ENCODE measurements at places on chromosomes 13 and 19. TPM values are rescaled to one million over a fixed set of nuclear protein-coding genes. Genes with fewer than 3 reads are reported as not detected.
A peak's percentile ranks its signal among the peaks of the same experiment; 100 is the strongest.

The PRODH2 gene
- not detected for total RNA-seq

The CPT1C gene
- total RNA-seq: 0.80 TPM

DNA sequence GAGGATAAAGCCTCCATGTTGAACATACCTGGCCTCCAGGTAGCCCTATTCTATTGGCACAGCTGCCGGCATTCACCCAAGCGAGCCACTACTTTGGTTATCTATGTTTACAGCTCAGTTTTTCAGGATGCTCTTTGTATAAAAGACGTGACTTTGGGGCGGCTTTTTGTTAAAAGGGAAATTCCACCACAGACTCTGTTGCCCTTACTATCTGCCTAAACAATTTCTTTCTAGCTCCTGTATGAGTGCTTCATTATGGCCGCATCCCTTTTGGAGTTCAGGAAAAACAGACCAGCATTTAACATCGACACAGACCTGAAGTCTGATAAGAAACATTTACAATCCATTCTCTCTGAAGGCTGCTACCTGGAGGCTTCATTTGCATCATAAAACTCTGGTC, 9.1 kb upstream of the IGSF23 start:
- H3K36me3 ChIP-seq: no peaks in the 10 kb centered on the region
- H3K4me1 ChIP-seq: no peaks in the 10 kb centered on the region
- no peak overlapping the region for H3K4me3 ChIP-seq
- no peak for DNase-seq
- no peak overlapping the region for H3K27ac ChIP-seq

DNA sequence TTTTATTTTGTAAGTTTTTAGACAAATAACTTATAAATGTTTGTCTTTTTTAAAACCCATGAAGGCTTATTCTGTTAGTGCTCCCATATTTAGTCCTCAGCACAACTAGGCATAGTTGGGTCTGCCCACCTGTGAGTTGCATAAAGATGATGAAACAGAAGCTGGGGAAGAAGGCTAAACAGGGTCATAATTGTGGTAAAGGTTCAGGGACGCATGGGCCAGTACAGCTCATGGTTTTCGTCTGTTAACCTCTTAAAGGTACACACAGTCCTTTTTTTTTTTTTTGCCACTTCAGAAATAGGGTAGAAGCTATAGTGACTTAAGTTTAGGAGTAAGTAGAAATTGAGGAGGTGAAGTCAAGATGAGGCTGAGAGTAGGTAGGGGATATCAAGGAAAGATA, 58.3 kb downstream of the TM9SF2 start:
- no peak overlapping the region for H3K4me3 ChIP-seq
- no peaks in the 10 kb centered on the region for H3K27me3 ChIP-seq
- no peak overlapping the region for H3K27ac ChIP-seq
- no peaks in the 10 kb centered on the region for H3K4me1 ChIP-seq
- H3K36me3 ChIP-seq: peaks cover 3% of the 10 kb centered on the region

DNA sequence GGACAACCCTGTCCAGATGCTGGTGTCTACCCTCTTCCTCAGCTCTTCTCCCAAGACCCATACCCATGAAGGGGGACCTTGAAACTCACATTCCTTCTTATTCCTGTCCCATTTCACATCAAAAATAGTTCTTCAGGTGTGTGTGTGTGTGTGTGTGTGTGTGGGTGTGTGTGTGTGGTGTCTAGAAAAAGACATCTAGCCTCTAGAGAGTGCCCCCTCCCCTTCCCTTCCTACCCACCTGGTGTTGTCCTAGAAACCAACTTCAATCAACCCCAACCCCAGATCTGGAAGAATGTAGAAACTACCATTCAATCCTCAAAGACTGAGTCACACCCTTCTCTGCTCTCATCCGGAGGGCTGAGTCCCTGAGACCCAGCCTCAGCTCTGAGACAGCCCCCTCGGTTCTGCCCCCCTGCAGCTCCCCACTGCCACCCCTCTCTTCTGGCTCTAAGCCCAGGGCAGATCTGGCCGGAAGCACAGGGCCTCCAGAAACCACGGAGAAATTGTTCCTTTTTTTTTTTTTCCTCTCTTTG, 3.5 kb downstream of the KCNN4 start:
- peak overlapping the region; percentile 87 for H3K27ac ChIP-seq
- DNase-seq: no peak
- H3K4me1 ChIP-seq: peaks cover 11% of the 10 kb centered on the region
- no peaks in the 10 kb centered on the region for H3K36me3 ChIP-seq
- H3K4me3 ChIP-seq: no peak overlapping the region

DNA sequence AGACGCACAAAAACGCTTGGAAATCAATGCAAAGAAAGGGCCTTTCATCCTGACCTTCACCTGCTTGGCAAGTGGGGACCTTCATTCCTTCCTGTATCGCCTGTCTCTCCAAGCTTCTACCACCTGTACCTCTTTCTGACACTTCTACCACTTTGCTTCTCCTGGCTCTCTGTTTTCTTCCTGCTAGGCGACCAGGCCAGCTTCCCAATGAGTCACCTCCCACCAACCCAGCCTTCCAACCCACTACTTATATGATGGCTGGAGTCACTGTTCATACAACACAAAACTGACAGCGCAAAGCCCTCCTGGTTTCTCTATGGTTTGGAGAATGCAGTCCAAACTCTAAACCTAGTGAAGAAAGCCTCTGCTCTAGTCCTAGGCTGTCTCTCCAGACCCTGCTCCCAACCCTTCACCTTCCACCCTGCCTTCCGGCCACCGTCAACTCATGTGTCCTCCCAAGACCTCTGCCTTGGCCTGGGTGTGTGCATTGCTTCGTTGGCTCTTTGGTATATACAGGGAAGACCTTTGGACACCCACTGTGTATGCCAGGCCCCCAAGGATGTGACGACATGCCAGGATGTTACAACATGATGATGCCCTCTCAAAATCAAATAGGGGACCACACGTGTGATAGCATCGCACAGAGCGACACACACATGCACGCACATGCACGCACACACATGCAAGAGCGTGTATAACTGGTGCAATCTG, 148.5 kb downstream of the STK24 start:
- no peak for DNase-seq
- no peak overlapping the region for H3K4me3 ChIP-seq
- H3K27me3 ChIP-seq: no peaks in the 10 kb centered on the region

The NPHS1 gene
- total RNA-seq: not detected

The KLK12 gene
- not detected for total RNA-seq

The CEACAM3 gene
- 0.64 TPM for total RNA-seq

DNA sequence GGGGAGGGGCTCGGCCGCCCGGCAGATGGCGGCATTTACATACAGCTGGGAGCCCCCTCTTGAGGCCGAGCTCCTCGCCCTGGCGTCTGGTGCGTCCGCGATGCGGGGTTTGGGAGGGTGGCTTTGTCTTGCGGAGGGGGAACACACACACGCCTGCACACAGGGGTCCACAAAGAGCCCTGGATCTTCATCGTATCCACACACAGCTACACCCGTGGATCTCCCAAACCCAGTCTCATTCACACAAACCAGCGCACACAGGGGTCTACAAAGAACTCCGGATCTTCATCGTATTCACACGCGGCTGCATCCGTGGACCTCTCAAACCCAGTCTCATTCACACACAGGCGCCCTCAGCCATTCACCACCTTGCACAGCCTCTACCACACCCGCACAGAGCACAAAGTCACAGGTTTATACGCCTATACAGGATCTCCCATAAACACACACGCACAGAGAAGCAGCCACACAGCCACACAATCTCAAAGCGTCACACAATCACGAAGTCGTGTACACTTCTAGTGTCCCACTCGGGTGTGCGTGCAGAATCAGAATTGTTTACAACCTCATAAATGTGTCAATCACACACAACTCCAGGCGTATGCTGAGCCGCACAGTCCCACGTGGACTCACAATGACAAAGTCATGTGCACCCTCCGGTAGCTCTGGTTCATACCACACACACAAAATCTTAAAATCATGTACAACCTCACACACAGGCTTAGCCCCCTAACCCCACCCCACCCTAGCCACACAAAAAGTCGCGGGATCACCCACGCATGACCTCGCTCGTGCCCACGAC, 550 bp upstream of the DLL3 start:
- no peak for DNase-seq
- H3K27ac ChIP-seq: no peak overlapping the region
- H3K36me3 ChIP-seq: no peaks in the 10 kb centered on the region
- peak overlapping the region; percentile 38 for H3K4me3 ChIP-seq

The FCAR gene
- 1.3 TPM for total RNA-seq

GRCh38 chr13:113775451-113776145, 16.6 kb downstream of the TMEM255B start:
- no peak overlapping the region for H3K27ac ChIP-seq
- no peak overlapping the region for H3K4me3 ChIP-seq
- peaks cover 32% of the 10 kb centered on the region for H3K27me3 ChIP-seq
- H3K4me1 ChIP-seq: no peaks in the 10 kb centered on the region

DNA sequence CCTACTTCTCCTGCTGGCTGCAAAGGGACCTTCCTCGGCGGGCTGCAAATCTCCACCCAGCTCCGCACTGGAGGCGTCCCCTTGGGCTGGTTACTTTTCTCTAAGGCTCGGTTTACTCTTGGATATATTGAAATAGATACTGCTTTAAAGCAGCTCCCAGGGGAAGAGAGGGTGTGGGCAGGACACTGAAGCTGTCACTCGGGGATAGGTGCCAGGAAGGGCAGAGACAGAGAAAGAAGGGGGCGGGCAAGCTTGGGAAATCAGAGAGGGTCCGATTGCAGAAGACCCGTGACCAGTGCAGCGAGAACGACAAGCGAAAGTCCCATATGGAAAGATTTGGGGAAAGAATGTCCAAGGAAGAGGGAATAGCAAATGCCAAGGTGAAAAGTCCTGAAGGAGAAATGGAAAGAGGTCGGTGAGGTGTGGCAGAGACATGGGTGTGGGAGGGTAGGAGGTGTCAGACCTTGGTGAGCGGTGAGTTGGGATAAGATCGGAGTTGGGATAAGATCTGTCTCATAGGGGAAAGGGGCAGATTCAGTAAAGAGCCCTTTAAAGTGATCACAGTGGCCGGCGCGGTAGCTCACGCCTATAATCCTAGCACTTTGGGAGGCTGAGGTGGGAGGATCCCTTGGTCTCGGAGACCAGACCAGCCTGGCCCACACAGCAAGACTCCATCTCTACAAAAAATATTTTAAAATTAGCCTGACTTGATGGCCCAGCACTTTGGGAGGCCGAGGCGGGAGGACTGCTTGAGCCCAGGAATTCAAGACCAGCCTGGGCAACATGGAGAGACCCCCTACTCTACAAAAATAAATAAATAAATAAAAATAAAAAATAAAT, 618 bp downstream of the THSD8 start:
- peak overlapping the region; percentile 87 for H3K27ac ChIP-seq
- no peaks in the 10 kb centered on the region for H3K27me3 ChIP-seq
- peaks cover 12% of the 10 kb centered on the region for H3K4me1 ChIP-seq
- no peak for DNase-seq
- no peaks in the 10 kb centered on the region for H3K36me3 ChIP-seq
- H3K4me3 ChIP-seq: peak overlapping the region; percentile 89

- no peaks in the 10 kb centered on the region for H3K27me3 ChIP-seq
- H3K36me3 ChIP-seq: no peaks in the 10 kb centered on the region
- H3K4me1 ChIP-seq: no peaks in the 10 kb centered on the region
Observed at GRCh38 chr13:41563984-41564365, 106.6 kb downstream of the RGCC start.

- no peaks in the 10 kb centered on the region for H3K27me3 ChIP-seq
- no peaks in the 10 kb centered on the region for H3K36me3 ChIP-seq
- H3K4me1 ChIP-seq: no peaks in the 10 kb centered on the region
- no peak for DNase-seq
- no peak overlapping the region for H3K4me3 ChIP-seq
Observed at GRCh38 chr19:3171894-3172672, 6.5 kb upstream of the S1PR4 start.

- DNase-seq: no peak
- H3K36me3 ChIP-seq: no peaks in the 10 kb centered on the region
- no peak overlapping the region for H3K27ac ChIP-seq
Observed at GRCh38 chr13:31499274-31499673, 240.1 kb upstream of the RXFP2 start.

DNA sequence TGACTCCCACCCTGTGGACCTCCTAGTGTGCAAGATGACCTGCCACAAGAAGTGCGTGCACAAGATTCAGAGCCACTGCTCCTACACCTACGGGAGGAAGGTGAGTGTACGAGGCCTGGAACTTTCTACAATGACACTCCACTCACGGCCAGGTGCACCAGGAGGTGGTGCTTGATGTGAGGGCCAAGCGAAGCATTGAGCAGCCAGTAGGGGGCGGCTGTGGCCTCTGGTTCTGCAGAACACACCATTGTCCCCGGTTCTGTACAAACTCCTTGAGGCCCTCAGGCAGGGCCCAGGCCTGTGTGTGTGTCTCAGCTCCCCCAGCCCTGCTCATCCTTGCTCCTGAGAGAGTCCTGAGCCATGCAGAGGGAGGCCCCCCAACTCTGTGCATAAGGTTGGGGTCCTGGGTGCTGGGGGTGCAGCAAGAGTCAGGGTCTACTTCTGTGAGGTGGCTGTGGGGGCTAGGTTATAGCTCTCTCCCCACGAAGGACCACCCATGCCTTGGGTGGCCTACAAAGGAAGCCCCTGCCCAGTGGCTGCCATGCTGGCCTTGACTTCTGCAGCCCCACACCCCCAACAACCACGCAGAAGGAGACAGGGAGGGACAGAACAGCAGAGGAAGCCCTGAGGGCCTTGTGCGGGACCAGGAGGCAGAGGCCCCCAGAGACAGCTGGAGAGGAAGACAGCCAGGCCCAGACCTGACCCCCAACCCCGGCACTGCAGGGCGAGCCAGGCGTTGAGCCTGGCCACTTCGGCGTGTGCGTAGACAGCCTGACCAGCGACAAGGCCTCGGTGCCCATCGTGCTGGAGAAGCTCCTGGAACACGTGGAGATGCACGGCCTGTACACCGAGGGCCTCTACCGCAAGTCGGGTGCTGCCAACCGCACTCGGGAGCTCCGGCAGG, 9.7 kb upstream of the USE1 start:
- H3K4me1 ChIP-seq: no peaks in the 10 kb centered on the region
- H3K27ac ChIP-seq: no peak overlapping the region
- DNase-seq: peak; percentile 71
- H3K36me3 ChIP-seq: no peaks in the 10 kb centered on the region
- H3K4me3 ChIP-seq: no peak overlapping the region

- H3K36me3 ChIP-seq: no peaks in the 10 kb centered on the region
- H3K27me3 ChIP-seq: no peaks in the 10 kb centered on the region
- H3K4me3 ChIP-seq: no peak overlapping the region
Observed at GRCh38 chr13:25682276-25682675, 310.5 kb downstream of the ATP8A2 start.

DNA sequence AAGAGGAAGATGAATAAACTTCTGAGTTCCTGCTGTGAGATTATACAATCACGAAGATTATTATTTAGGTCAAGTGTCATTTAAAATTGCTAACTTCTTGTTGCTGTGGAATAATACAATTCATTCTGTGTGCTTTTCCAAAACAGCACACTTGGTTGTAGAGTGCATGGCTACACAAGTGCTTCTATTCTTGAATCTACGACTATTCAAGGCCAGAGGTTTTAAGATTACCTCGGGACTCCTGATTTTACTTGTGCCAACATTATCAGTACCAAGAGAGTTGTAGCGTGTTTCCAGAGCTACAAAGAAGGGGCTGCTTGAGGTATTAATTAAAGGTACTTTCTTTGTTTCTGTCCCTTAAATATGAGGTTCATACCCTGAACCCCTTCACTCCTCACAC, 234.0 kb upstream of the PCDH9 start:
- H3K36me3 ChIP-seq: no peaks in the 10 kb centered on the region
- H3K27me3 ChIP-seq: no peaks in the 10 kb centered on the region
- no peaks in the 10 kb centered on the region for H3K4me1 ChIP-seq

Data from breast epithelium (tissue), 4 donors.